NCI-H2081 treated with DMSO at 0.1 percent for 48 hours (cell line): ENCODE measurements at places on chromosomes 1 and 21.

DNA sequence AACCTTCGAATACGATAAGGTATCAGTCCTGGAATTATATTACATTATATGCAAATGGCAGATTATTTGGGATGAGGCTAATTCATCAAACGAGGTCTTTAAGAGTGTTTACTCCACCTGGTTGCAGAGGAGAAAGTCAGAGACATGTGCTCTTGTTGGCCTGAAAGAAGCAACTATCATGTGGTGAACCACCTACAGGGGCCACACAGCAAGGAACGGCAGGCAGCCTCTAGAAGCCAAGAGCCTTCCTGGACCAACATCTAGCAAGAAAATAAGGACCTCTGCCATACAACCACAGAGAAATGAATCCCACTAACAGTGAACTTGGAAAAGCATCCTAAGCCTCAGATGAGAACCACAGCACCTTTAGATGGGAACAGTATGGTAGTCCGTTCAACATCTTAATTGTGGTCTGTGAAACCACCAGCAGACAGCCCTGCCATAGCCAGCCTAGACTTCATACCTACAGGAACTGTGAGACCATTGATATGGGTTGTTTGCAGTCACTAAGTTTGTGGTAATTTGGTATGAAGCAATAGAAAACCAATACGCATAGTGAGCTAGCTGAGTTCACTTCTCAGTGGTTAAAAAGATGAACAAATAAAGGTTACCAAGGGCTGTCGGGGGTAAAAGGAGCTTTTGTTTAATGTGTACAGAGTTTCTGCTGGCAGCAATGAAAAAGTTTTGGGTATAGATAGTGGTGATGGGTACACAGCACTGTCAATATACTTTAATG, 345.7 kb upstream of the RUNX1 start:
- DNase-seq = no peak

DNA sequence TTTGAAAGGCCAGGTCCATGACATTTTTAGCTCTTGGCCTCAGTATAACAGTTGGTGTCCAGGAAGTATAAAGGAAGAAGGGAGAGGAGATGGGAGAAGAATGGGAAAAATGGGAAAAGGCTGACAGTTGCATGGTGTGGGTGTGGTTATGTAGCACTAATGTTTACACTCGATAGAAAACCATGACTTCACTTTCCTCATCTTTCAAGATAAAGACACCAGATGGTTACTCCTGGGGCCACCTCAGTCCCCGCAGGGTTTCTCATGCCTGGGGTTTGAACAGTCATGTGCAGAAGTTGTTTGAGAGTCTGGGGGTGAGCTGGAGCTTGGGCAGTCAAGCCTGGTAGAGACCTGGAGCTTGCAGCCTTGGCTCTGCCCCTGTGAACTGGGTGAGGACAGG, 7.9 kb downstream of the PGBD2 start:
- no peak for DNase-seq

DNA sequence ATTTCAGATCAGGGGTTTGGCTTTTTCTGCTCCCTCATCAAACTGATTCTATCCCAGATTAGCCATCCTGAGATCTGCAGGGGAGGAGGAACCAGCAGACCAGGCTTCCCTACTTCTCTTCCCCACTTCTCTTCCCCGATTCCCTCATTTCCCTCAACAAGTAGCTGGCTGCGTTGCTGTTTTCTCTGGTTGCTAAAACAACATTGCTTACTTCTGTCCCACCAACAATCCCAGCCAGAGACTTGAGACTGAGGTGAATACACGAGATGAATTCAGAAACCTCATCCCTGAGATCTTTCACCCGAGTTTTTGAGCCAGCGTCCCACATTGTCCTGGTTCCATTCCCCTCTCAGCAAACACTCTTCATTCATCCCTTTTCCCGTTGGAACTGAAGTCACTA, 22.4 kb downstream of the DYRK3 start:
- DNase-seq = no peak

GRCh38 chr1:89262643-89263042, 10.0 kb downstream of the GBP5 start:
- DNase-seq = no peak

- DNase-seq = no peak
Observed at GRCh38 chr1:174809755-174810280, 189.9 kb upstream of the CACYBP start.

GRCh38 chr1:94988356-94988755, 61.4 kb upstream of the CNN3 start:
- no peak for DNase-seq

- DNase-seq = peak; percentile 4
Observed at GRCh38 chr1:201495551-201496295, 11.2 kb downstream of the CSRP1 start.

DNA sequence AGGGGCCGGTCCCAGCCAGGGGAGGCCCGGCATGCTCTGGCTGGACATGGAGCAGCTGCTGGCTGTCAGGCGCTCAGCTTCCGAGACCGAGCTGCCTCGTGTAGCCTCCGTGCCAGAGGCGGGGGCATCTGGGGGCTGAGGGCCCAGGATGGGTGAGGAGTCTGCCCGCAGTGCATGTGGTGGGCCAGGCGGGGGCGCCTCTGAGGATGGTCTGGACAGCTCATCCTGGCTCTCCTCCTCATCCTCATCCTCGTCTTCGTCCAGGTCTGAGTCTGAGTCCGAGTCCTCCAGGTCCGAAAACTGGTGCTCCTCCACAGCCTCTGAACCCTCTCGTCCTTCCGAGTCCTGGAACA, 28.9 kb upstream of the EDN2 start:
- no peak for DNase-seq

GRCh38 chr1:1683104-1683905, 9.3 kb downstream of the SLC35E2B start:
- DNase-seq = no peak

GRCh38 chr1:157310401-157310800, 172.2 kb upstream of the ETV3 start:
- DNase-seq = no peak

- no peak for DNase-seq
Observed at GRCh38 chr1:218259800-218260199, 25.3 kb upstream of the RRP15 start.

- DNase-seq = peak; percentile 19
Observed at GRCh38 chr1:246724731-246725095, 504 bp downstream of the SCCPDH start.

DNA sequence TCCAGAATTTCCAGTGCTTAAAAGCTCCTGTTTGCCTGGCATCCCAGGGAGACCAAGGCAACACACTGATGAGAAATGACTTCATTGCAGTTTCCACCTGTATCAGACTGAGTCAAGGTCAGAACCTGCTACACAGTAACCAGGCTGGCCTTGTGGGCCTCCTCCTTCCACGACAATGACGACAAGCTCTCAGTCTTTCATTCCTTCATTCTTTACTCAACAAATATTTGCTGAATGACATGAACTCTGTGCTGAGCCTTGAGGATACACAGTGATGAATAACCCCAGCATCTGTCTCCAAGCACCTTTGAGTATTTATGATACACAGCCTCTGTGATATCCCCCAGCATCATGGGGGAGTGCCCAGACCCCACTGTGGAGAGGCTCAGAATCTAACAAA, 8.9 kb upstream of the LCE5A start:
- no peak for DNase-seq

DNA sequence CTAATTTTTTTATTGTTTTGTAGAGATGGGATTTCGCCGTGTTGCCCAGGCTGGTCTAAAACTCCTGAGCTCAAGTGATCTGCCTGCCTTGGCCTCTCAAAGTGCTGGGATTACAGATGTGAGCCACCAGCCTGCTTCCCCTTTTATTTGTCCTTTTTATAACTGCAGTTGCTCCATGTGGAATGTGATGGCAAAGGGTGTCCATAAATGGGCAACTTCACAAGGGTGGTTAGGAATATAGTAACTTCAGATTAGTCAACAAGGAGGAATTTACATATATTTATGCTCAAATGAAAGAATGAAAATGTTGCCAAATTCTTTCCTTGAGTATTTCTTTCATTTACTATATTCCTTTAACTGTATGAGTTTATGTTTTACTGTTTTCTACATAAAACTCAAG, 182.9 kb downstream of the BACH1 start:
- no peak for DNase-seq

DNA sequence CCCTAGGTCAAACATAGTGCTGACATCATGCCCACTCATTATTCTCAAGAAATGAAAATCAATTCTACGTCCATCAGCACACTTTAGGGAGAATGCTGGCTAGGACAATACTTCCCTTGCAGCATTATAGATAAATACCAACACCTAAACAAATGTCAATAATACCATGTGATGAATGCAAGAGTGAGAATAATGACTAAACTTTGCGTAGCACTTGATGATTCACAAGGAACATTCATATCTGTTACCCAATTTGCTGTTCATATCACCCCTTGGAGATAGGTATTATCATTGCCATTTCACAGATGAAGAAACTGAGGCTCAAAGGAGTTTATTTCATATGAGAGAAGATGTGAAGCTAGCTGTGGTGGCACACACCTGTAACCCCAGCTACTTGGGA, 24.8 kb upstream of the EPS15 start:
- DNase-seq = no peak

GRCh38 chr1:222042120-222042519, 300.2 kb upstream of the DUSP10 start:
- no peak for DNase-seq

GRCh38 chr1:89986020-89986419, 8.9 kb upstream of the ZNF326 start:
- DNase-seq = no peak

DNA sequence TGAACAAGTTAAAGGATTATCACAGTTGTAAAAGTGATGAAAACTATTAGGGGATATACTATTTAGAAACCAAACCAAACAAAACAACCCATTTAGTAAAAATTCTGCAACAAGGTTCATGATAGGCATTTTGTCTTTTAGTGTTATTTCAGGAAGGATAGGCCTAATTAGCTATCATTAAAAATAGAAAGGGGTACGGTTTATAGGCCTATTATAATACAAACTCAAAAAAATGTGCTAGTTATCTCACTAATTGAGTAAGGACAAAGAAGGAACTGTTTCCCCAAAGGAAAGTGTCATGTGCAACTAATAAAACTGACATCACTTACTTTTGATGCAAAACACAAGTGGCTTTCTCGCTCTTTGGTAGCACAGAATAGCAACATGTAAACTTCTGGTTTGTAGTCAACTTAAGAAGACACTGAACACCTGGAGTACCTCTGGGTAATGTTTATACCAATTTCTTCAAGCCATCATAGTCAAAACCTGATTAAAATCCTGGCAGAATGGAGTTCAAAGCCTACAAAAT, 28.5 kb downstream of the SLC16A1 start:
- no peak for DNase-seq

GRCh38 chr1:172423336-172423735, 2.9 kb downstream of the C1orf105 start:
- no peak for DNase-seq
